ENCODE measurements at places on chromosomes 16 and 17.

DNA sequence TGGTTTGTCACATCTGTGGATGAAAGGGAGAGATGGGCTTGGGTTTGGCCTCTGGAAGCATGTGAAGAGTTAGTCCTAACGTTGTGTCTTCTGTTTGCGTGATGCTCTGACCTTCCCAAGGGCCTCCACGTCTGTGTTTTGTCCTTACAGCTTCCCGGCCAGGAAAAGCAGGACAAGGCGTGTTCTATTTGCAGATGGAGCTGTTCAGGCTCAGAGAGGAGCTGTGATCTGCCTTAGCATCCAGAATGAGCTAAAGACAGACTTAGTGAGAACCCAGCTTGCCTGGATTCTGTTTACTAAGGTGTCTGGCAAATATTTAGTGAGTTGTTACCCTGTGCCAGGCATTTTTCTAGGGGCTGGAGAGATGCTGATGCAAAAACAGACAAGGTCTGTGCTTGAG is 282.1 kb downstream of the CBLN1 start:
- DNase-seq: no peak

GRCh38 chr16:21563676-21564075 is 35.7 kb upstream of the METTL9 start:
- DNase-seq: no peak

- no peak for DNase-seq
Observed at GRCh38 chr16:82384949-82385348, 214.9 kb upstream of the MPHOSPH6 start.

DNA sequence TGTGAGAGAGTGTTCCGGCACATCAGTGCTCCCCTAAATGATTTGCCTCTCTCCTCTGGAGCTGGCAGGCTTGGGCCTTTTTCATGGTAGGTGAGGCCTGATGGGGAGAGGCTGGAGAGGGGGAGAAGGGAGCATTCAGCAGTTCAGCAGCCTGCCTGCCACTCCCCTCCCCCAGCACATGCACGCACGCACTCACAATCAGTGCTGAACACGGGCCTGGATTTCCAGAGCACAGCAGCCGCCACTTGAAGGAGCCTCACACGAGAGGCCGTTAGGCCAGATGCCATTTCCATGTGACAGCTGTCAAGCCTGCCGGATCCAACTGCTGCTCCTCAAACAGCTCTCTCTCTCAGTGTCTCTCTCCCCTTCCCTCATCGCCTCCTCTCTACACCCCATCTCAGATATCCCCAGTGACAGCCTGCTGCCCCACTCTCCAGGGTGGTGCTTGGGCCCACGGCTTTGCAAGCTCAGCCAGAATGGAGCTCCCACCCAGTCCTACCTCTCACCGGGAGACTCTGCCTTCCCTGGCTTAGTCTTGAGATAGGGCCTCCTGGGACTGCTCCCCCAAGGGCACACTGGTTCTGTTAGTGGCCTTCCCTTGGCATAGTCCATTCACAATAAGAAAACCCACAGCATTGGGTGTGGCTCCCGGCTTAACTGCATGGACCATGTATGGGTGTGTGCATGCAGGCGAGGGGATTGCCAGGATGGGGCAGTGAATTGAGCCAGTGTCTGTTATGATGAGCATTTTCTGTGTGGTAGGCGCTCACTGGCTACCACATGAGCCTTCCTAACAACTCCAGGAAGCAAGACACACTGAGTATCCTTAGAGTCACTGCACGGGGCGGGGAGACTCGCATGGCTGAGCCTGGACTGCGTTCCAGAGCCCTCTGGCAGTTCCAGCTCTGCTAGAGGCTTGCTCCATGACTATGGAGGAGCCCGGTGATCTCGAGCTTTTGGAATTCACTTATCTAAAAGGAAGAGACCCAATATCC is 226.2 kb downstream of the CCDC182 start:
- no peak for DNase-seq

DNA sequence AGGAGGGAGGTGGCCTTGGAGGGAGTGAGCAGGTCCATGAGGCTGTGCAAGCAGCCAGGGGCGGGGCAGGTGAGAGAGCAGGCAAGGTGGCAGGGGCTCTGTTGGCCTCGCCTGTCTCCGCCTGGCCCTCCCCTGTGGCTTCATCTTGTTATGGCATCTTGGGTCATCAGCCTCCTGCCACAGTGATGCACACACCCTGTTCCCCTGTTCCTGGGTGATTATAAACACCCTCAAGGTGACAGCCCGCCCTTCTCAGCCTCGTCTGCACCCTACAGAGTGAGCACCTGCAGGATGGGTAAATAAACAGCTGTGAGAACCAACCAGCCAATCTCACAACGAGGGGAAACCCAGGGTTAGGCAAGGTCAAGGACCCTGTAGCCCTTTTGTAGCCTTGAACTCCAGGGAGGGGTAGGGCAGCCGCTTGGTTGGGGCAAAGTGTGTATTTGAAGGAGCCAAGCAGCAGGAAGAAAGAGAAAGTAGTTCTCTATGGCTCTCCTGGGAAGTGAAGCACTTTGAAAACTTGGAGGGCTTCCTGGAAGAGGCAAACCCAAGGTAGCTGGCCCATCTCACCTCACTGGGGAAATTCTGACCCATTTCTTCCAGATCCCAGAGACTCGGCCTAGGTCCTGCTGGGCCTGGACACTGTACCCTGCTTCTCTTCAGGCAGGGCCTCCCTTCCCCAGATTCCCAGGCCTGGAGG is 60.6 kb downstream of the NT5M start:
- DNase-seq: no peak

DNA sequence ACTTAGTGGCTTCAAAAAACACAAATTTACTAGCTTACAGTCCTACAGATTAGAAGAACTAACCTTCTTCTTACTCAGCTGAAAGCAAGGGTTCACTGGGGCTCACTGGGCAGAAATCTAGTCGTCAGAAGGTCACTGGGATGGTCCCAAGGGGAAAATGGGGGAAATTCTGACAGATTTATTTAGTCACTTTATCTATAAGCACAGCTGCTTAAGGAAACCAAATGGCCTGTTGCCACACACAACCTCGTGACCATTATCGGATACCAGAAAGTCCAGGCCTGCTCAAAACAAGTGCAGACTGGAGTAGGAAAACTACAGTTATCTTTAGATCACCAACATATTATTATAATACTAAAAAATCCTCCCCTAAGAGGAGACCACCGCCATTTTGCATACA is 374.6 kb upstream of the ASIC2 start:
- DNase-seq: no peak

- no peak for DNase-seq
Observed at GRCh38 chr17:72101526-72101925, 19.3 kb upstream of the SOX9 start.
